ENCODE measurements at places on chromosomes 12 and 14.

- H3K27ac ChIP-seq, result peak overlapping the region; percentile 30
- peaks cover 48% of the 10 kb centered on the region for H3K36me3 ChIP-seq
- H3K4me3 ChIP-seq, result no peak overlapping the region
- no peak for DNase-seq
Measured at GRCh38 chr14:39302124-39302810, 68.6 kb downstream of the MIA2 start.

- no peak overlapping the region for H3K4me3 ChIP-seq
- no peaks in the 10 kb centered on the region for H3K36me3 ChIP-seq
- DNase-seq, result no peak
- no peaks in the 10 kb centered on the region for H3K27me3 ChIP-seq
- peaks cover 5% of the 10 kb centered on the region for H3K4me1 ChIP-seq
- H3K27ac ChIP-seq, result no peak overlapping the region
Measured at GRCh38 chr14:98437113-98437512, 834.9 kb downstream of the BCL11B start.

DNA sequence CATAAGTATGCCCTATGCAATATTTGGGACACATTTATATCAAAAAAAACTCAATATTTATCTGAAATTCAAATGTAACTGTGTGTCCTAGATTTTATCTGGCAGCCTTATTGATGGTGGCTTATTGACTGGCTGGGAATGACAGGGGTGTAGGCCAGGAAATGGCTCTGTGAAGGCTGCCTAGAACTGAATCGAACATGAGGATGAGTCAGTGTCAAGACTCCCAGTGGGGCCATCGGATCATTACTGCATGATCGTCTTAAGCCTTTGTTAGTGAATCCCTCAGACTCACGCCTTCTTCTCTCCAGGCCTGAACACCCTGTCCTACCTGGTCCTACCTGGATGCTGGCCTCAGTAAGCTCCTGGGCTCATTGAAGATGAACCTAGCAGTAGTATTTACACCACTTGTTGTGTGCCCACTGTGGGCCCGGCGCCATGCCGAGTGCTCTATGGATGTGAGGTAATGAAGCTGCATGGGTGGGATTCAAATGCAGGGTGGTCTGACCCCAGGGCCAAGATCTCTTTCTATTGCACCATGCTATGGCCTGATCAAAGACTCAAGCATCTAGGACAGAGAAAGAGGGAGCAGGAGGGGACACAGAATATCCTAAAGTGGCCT lies 21.0 kb upstream of the FAIM2 start:
- H3K4me3 ChIP-seq, result no peak overlapping the region
- no peak overlapping the region for H3K27ac ChIP-seq
- no peaks in the 10 kb centered on the region for H3K36me3 ChIP-seq
- no peak for DNase-seq
- H3K4me1 ChIP-seq, result no peaks in the 10 kb centered on the region
- peaks cover 9% of the 10 kb centered on the region for H3K27me3 ChIP-seq

GRCh38 chr14:58626431-58626831 lies 11.3 kb upstream of the DACT1 start:
- no peak overlapping the region for H3K4me3 ChIP-seq
- peaks cover 9% of the 10 kb centered on the region for H3K27me3 ChIP-seq
- no peak for DNase-seq
- H3K27ac ChIP-seq, result no peak overlapping the region
- H3K36me3 ChIP-seq, result no peaks in the 10 kb centered on the region

DNA sequence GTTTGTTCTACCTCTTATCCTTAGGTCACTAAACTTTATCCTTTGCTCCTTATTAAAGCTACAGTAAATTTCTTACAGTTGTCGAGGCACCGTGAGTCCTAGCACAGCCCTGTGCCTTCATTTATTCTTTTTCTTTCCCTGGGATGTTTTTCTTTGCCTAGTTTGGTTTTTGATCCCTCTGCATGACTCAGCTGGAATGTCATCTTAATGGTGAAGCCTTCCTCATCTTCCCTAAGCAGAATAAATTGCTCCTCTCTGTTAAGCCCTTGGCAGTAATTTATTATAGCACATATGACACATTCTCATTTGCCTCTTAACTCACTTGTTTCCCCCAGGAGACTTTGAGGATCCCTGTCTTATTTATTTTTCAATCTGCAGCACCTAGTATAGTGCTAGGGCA lies 16.6 kb downstream of the ACTR10 start:
- DNase-seq, result no peak
- H3K4me3 ChIP-seq, result no peak overlapping the region
- H3K4me1 ChIP-seq, result peaks cover 12% of the 10 kb centered on the region
- peaks cover 30% of the 10 kb centered on the region for H3K36me3 ChIP-seq

GRCh38 chr12:103820361-103820760 lies 20.7 kb downstream of the NT5DC3 start:
- peaks cover 4% of the 10 kb centered on the region for H3K36me3 ChIP-seq
- DNase-seq, result no peak
- H3K27ac ChIP-seq, result no peak overlapping the region
- no peaks in the 10 kb centered on the region for H3K27me3 ChIP-seq

GRCh38 chr12:122661246-122661645 lies 41.9 kb downstream of the HCAR2 start:
- no peaks in the 10 kb centered on the region for H3K27me3 ChIP-seq
- H3K27ac ChIP-seq, result no peak overlapping the region
- DNase-seq, result no peak
- no peaks in the 10 kb centered on the region for H3K36me3 ChIP-seq

DNA sequence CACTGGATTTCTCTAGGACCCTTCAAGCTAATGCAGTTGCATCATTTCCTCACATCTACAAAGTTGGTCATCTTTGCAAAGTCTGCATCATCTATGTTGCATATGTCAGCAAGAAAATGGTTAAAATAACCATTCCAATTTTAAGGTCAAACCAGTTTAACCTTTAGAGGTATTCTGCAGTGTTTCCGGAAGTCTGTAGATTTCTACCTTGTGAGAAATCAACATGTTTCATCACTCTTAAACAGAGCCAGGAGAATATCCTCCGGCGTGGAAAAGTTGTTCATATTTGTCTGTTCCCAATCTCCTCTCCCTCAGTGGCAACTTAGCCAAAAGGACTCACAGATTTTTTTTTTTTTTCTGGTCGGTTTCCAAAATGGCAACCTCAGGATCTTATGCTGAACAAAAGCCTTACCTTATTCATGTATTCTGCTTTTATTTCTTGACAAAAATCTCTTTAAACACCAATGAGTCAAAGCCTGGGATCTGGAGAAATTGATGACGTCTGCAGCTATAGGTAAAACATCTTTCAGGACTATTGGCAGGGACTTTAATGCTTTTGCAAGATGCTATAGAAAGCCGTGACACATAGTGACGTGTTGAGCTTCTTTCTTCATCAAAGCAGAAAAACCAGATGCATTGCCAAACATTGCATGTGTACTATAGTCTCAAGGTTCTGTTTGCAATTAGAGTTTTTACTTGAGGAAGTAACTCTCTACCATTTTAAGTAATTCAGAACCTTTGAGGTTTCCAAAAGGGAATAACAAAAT lies 16.0 kb upstream of the CDK17 start:
- DNase-seq, result no peak
- peaks cover 6% of the 10 kb centered on the region for H3K4me1 ChIP-seq
- H3K4me3 ChIP-seq, result no peak overlapping the region
- H3K27me3 ChIP-seq, result no peaks in the 10 kb centered on the region

- DNase-seq, result no peak
- H3K4me1 ChIP-seq, result peaks cover 21% of the 10 kb centered on the region
- H3K36me3 ChIP-seq, result peaks cover 11% of the 10 kb centered on the region
- peak overlapping the region; percentile 98 for H3K27ac ChIP-seq
Measured at GRCh38 chr12:107025671-107026070, 38.7 kb upstream of the MTERF2 start.

DNA sequence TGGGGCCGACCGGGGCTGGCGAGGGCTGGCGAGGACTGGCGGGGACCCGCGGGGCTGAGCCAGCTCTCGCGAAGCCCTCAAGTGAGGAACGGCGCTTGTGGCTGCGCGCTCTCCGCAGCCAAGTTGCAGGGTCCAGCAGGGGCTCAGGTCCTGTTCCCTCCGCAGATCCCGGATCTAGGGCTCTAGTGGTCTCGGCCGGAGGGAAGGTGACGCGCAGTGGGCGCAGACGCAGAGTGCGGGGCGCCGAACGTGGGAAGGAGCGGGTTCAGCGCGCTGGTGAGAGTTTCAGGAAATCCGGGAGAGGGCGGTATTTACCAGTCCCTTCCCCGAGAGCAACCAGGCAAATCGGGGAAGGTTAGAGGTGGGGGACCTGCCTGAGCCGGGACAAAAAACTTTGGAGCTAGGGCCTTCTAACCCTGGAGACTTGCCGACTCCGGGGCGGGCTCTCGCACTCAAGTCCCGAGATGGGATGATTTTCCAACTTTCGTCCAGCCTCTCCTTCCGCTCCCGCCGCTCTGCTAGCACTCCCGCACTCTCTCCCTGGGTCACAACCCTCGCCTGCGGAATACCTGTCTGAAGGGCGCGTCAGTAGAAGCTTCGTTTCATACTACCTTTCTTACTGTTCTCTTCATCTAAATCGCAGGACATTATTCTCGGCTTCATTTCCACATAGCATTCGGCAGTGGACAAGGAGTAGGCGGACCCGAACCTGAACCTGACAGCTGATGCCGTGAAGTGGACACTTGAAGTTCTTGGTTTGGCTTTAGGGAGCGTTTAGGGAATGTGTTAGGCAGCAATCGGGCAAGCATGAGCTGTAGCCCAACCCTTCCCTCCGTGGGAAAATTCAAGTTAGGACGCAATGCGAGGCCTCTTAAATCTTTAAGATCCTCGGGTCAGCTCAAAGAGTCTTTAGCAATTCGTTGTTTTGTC lies 13.6 kb upstream of the PAX9 start:
- no peak for DNase-seq
- H3K4me3 ChIP-seq, result no peak overlapping the region
- no peak overlapping the region for H3K27ac ChIP-seq
- H3K4me1 ChIP-seq, result no peaks in the 10 kb centered on the region

GRCh38 chr12:5554711-5555110 lies 122.8 kb downstream of the NTF3 start:
- no peak overlapping the region for H3K27ac ChIP-seq
- DNase-seq, result no peak
- H3K36me3 ChIP-seq, result no peaks in the 10 kb centered on the region
- H3K27me3 ChIP-seq, result peaks cover 16% of the 10 kb centered on the region
- no peak overlapping the region for H3K4me3 ChIP-seq
- H3K4me1 ChIP-seq, result no peaks in the 10 kb centered on the region

DNA sequence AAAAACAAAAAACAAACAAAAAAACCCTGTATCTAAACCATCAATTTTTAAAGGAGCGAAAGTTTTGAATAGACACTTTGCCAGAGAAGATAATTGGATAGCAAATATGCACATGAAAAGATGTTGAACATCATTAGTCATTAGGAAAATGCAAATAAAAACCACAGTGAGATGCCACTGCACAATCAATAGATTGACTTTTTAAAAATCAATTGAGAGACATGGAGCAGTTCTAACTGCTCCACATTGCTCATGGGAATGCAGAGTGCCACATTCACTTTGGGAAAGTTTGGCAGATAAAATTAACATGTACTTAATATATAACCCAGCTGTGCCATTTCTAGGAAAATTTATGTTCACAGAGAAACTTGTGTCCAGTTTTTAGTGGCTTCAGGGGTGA lies 12.7 kb downstream of the EIF2S1 start:
- peaks cover 72% of the 10 kb centered on the region for H3K36me3 ChIP-seq
- no peak for DNase-seq
- H3K27ac ChIP-seq, result peak overlapping the region; percentile 50
- no peaks in the 10 kb centered on the region for H3K27me3 ChIP-seq
- peaks cover 20% of the 10 kb centered on the region for H3K4me1 ChIP-seq

DNA sequence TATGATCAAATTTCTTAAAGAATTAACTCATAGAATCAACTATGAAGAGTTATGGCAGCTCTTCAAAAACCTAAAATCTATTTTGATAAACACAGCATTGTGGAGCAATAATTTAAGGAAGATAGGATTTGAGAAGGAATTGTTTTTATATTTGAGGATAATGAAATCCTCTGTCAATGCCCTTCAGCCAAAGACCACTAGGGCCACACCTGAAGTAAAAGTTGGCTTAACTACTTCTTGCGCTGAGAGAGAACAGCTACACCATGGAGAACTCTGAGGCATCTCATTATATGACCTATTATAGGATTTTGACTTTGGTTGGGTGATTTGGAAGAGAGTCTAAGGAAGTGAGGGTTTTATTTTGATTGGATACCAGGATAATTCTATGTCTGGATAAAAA lies 237.2 kb downstream of the TMTC2 start:
- DNase-seq, result no peak
- no peak overlapping the region for H3K27ac ChIP-seq
- H3K4me1 ChIP-seq, result no peaks in the 10 kb centered on the region
- no peaks in the 10 kb centered on the region for H3K27me3 ChIP-seq
- no peaks in the 10 kb centered on the region for H3K36me3 ChIP-seq
- no peak overlapping the region for H3K4me3 ChIP-seq

DNA sequence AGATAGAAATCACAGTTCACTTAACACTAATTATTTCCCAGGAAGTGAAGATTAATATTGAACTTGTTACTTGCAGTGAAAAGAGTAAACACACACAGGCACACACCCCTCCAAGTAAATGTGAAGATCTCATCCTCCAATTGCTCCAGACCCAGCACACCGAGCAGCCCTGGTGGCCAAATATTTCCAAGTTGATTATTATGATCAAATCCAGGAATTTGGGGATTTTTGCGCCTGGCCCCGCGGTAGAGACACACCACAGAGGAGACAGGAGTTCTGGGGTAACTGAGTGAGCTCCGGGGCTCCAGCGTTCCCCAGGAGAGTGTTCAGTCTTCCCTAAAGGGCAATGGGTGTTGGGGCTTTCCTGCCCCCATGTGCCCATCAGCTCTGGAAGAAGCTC lies 431.5 kb downstream of the BCL11B start:
- H3K36me3 ChIP-seq, result no peaks in the 10 kb centered on the region
- H3K27me3 ChIP-seq, result peaks cover 13% of the 10 kb centered on the region
- no peak overlapping the region for H3K27ac ChIP-seq
- peaks cover 11% of the 10 kb centered on the region for H3K4me1 ChIP-seq

GRCh38 chr12:125111403-125111802 lies 46.2 kb downstream of the AACS start:
- peaks cover 16% of the 10 kb centered on the region for H3K36me3 ChIP-seq
- H3K27ac ChIP-seq, result no peak overlapping the region
- DNase-seq, result no peak
- no peaks in the 10 kb centered on the region for H3K4me1 ChIP-seq
- no peaks in the 10 kb centered on the region for H3K27me3 ChIP-seq

- no peak overlapping the region for H3K4me3 ChIP-seq
- peaks cover 4% of the 10 kb centered on the region for H3K36me3 ChIP-seq
- no peaks in the 10 kb centered on the region for H3K27me3 ChIP-seq
- no peak overlapping the region for H3K27ac ChIP-seq
- DNase-seq, result no peak
Measured at GRCh38 chr14:92607702-92608429, 94.3 kb downstream of the RIN3 start.

DNA sequence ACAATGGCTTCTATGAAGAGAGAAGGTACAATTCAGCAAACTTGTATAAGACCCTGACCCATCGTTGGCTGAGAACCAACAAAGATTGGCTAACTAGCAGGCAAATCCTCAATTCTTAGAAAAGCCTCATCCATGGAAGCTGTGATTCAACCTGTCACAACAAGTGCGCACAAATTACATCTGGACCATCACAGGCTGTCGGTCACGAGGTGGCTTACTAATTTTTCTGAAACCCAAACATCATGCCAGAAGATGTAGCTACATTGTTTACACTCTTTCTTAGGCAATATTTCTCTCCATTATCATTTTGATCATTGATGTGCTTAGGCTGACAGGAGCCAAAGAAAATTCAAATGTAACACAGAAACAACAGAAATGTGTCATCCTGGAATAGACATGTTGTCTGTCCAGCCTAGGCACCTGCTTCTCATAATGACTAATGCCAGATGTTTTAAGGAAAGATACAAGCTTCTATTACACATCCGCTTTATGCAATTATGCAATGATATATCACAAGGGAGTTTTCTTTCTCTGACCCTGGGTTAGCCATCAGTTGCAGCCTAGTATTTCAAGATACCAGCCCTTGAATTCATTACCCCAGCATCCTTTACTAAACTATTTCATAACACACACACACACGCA lies 92.9 kb upstream of the DIO2 start:
- H3K4me3 ChIP-seq, result no peak overlapping the region
- no peak overlapping the region for H3K27ac ChIP-seq

All from central memory CD8-positive, alpha-beta T cell (primary cell).